CD4-positive, alpha-beta T cell (primary cell): ENCODE measurements at places on chromosomes 7 and 10. TPM values are rescaled to one million over a fixed set of nuclear protein-coding genes. Genes with fewer than 3 reads are reported as not detected.
A peak's percentile ranks its signal among the peaks of the same experiment; 100 is the strongest.

GRCh38 chr10:3115685-3116084, 48.3 kb downstream of the PFKP start:
- no peak overlapping the region for H3K4me3 ChIP-seq
- no peaks in the 10 kb centered on the region for H3K4me1 ChIP-seq
- H3K36me3 ChIP-seq, result peaks cover 83% of the 10 kb centered on the region
- no peak for DNase-seq

- H3K36me3 ChIP-seq, result no peaks in the 10 kb centered on the region
- no peak for DNase-seq
- H3K4me3 ChIP-seq, result no peak overlapping the region
- no peaks in the 10 kb centered on the region for H3K27me3 ChIP-seq
These were observed 445.6 kb downstream of the GFRA1 start for GRCh38 chr10:115827231-115828009.

DNA sequence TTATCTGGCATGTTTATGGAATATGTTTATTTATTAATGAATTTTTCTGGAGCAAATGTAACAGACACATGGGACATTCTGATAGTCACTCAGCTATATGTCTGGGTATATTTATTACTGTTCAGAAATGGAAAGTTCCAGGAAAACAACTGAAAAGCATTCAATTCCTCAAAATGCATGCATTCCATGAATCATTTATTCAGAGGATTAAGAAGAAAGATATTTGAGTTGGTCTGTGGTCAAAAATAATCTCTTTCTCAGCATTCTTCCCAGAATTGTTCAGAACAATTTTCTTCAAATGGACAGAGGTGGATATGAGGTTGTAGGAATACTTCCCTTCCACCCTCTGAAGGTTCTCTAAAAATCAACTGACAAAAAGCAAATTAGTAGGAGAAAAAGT, 97.6 kb upstream of the ITGB1 start:
- no peak for DNase-seq
- no peaks in the 10 kb centered on the region for H3K27me3 ChIP-seq
- H3K36me3 ChIP-seq, result no peaks in the 10 kb centered on the region
- H3K4me3 ChIP-seq, result no peak overlapping the region
- H3K4me1 ChIP-seq, result peaks cover 3% of the 10 kb centered on the region

GRCh38 chr10:122078965-122079795, 90.2 kb downstream of the TACC2 start:
- H3K4me1 ChIP-seq, result no peaks in the 10 kb centered on the region
- DNase-seq, result no peak
- H3K27me3 ChIP-seq, result no peaks in the 10 kb centered on the region
- no peak overlapping the region for H3K4me3 ChIP-seq
- no peaks in the 10 kb centered on the region for H3K36me3 ChIP-seq

DNA sequence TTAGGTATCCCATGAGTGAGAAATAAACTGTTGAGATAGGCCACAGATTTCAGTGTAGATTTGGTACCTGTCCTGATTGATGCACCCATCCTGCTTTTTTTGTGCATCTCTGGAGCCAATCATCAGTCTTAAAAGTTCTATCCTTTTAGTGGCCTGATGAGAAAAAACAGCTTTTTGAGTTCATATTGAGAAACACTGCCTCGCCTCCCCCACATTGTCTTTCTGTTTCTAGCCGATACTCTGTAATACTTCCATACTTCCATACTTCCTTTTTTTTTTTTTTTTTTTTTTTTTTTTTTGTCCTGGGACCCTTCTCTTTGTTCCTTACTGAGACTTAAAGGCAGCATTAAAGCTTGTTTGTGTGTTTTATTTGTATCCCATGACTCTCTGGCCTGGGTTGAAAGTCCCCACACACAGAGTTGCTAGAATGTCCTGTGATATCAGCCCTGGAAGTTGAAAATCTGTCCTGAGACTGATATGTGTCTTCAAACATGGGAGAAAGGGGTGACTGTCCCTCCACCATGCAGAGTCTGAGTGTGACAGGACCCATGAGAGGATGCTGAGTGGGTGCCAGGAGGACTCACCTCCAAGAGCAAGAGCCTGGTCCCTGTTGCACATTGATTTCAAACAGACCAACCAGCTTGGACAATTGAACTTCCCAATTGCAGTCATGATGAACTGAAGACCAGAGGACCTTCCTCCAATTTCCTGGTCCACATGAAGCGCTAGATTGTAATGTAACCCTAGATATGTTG, 5.7 kb downstream of the ZNF22 start:
- H3K4me1 ChIP-seq, result peaks cover 2% of the 10 kb centered on the region
- no peaks in the 10 kb centered on the region for H3K27me3 ChIP-seq
- DNase-seq, result no peak
- H3K36me3 ChIP-seq, result peaks cover 19% of the 10 kb centered on the region
- H3K27ac ChIP-seq, result no peak overlapping the region

DNA sequence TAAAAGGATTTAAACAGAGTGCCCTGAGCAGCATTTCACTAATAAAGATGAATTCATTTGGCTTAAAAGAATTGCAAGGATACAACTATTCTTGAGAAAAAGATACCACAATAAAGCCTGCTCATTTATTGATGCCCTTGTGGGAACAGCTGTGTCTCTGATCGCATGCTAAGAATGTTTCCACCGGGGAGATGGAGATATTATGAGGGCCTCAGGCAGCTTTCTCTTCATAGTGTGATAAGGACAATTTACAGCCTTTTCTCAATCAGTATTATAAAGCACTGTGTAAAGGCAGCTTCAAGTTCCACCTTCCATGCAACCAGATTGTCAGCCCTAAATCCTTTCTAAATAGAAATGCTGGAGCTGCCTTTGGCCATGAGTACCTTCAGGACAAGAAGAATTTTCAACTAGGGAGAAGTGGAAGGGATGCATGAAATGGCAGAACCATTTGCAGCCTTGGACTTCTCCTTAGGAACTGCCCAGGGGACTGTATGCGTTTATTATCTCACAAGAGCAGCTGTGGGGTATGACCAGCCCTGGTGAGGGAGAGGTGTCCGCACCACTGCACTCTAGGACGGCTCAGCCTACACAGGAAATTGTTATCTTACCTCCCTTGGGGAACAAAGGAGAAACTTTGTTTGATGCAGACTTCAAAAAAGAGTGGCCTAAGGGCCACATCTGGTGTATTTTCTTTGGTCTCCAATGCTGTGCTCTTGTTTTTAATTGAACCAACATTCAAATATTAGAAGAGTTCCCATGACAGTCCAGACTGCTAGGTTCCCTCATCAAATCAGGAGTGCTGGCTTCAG, 116.9 kb upstream of the PCGF5 start:
- no peak for DNase-seq
- no peak overlapping the region for H3K27ac ChIP-seq
- no peaks in the 10 kb centered on the region for H3K4me1 ChIP-seq
- H3K27me3 ChIP-seq, result no peaks in the 10 kb centered on the region
- H3K36me3 ChIP-seq, result no peaks in the 10 kb centered on the region

DNA sequence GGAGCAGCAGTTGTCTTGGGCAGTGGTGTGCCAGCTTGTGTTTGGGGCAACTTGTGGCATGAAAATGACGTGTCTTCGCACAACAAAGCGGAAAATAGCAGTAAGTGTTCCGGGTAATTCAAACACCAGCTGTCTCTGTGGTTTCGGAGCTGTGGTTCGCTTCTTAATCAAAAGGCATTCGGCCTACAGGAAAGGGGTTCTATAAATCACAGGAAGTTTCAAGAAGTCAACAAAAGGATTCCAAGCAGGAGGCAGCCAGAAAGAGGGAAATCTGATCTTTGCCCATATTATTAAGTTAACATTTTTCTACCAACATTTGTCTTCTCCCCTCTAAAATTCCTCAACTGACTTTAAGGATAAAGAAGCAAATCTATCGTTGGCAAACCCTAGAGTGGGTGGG, 353.4 kb downstream of the FGFR2 start:
- no peaks in the 10 kb centered on the region for H3K27me3 ChIP-seq
- DNase-seq, result no peak
- no peaks in the 10 kb centered on the region for H3K4me1 ChIP-seq
- no peak overlapping the region for H3K27ac ChIP-seq
- H3K36me3 ChIP-seq, result no peaks in the 10 kb centered on the region
- no peak overlapping the region for H3K4me3 ChIP-seq

GRCh38 chr7:44772440-44772839, 23.8 kb downstream of the ZMIZ2 start:
- H3K27me3 ChIP-seq, result no peaks in the 10 kb centered on the region
- no peak overlapping the region for H3K27ac ChIP-seq

GRCh38 chr10:126880926-126881325, 24.3 kb upstream of the DOCK1 start:
- no peak overlapping the region for H3K4me3 ChIP-seq
- no peaks in the 10 kb centered on the region for H3K4me1 ChIP-seq
- H3K36me3 ChIP-seq, result no peaks in the 10 kb centered on the region
- DNase-seq, result no peak
- no peaks in the 10 kb centered on the region for H3K27me3 ChIP-seq

DNA sequence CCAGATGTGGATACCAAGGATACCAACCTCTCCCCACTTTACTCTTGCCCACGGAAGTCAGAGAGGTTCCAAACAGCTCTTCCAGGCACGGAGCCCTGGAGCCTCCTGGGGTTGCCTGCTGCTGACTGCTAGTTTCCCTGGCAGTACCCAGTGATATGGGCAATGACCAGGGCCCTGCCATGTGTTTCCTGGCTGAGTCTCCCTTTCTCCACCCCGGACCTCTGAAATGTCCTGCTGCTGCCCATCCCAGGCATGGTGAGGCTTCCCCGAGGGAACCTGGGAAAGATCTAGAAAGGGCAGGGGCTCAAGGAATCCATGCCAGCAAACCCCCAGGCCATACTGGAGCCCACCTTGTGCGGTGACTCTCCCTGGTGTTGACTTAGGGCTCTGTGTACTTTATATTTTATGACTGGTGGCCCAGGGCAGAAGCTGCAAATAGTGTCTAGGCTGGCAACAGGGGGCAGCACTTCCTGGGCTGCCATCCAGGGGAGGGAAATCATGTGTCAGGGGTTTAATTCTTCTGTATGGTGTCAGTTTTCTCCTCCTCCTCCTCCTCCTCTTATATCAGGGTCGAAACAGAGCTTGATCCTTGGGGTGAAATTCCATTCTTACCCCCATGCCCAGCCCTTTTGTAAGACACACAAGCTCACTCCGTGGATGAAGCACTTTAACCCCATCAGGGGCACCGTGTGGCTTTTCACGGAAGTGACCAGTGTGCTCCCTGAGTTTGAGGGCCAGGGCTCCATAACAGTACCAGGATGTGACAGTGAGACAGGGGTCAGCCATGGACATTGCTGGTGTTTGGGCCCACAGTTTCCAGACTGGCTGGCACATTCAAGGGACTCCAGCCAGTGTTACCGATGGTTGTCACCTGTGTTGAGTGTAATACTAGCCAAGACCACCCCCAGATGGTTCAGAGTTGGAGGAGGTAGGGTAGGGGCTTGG, 62.4 kb upstream of the GDF10 start:
- peaks cover 6% of the 10 kb centered on the region for H3K4me1 ChIP-seq
- H3K36me3 ChIP-seq, result no peaks in the 10 kb centered on the region
- no peak for DNase-seq

DNA sequence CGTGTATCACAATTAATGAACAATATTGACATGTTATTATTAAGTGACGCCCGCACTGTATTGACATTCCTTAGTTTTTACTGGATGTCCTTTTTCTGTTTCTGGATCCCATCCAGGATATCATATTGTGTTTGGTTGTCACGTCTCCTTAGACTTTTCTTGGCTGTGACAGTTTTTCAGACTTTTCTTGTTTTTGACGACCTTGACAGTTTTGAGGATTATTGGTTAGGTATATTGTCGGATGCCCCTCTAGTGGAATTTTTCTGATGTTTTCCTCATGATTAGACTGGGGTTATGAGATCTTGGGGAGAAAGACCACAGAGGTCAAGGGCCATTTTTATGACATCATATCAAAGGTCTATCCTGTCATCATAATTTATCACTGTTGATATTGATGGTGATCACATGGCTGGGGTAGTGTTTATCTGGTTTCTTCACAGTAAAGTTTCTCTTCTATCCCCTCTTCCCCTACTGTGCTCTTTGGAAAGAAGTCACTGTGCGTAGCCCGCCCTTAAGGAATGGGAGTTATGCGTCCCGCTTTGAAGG, 11.1 kb downstream of the TAF3 start:
- H3K27ac ChIP-seq, result no peak overlapping the region
- no peak overlapping the region for H3K4me3 ChIP-seq
- no peak for DNase-seq
- H3K27me3 ChIP-seq, result no peaks in the 10 kb centered on the region
- H3K4me1 ChIP-seq, result peaks cover 5% of the 10 kb centered on the region

DNA sequence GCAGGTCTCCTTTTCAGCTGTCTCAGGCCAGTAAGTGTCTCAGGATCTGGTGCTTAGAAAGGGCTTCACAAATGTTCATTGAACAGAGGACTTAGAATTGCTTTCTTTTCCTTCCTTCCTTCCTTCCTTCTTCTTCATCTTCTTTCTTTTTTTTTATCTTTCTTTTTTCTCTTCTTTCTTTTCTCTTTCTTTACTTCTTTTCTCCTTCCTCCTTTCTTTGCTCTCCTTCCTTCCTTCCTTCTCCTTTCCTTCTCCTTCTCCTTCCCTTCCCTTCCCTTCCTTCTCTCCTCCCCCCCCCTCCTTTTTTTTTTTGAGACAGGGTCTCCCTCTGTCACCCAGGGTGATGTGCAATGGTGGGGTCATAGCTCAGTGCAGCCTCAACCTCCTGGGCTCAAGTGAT, 34.6 kb downstream of the COL26A1 start:
- no peak overlapping the region for H3K27ac ChIP-seq
- peaks cover 2% of the 10 kb centered on the region for H3K27me3 ChIP-seq
- H3K4me3 ChIP-seq, result no peak overlapping the region
- H3K36me3 ChIP-seq, result no peaks in the 10 kb centered on the region
- no peaks in the 10 kb centered on the region for H3K4me1 ChIP-seq

GRCh38 chr7:29449569-29450260, 113.9 kb upstream of the PRR15 start:
- no peak overlapping the region for H3K4me3 ChIP-seq
- no peak overlapping the region for H3K27ac ChIP-seq
- no peaks in the 10 kb centered on the region for H3K27me3 ChIP-seq
- no peak for DNase-seq
- no peaks in the 10 kb centered on the region for H3K4me1 ChIP-seq
- H3K36me3 ChIP-seq, result no peaks in the 10 kb centered on the region

DNA sequence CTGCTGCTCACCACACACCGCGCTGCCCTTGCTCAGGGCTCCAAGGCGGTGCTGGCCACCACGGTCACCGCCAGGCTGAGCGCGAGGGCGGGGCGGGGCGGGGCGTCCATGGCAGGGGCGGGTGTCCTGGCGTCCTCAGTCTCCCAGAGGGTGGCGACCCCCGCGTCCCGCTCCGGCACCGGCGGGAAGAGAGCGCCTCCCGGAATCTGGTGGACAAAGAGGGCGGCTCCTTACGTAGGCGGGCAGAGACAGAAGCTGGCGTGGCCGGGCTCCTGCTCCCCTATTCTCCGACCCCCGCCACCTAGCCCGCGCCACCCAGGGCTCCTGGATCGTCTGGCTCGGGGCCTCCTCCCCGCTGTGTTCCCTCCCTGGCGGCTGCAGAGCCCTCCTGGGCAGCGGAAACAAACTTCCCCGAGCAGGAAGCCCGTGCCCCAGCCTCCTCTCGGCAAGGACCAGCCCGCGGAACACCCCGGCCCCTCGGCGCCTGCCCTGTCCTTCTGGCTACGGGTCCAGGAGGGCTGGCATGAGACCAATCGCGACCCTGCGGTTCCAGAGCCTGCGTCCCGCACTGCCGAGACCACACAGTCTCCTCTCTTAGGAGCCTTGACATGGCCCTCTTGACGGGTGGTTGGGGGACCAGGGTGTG, 133.8 kb upstream of the ZNF92 start:
- H3K4me3 ChIP-seq, result peak overlapping the region; percentile 43
- no peaks in the 10 kb centered on the region for H3K36me3 ChIP-seq
- no peak for DNase-seq
- peaks cover 28% of the 10 kb centered on the region for H3K27me3 ChIP-seq
- H3K27ac ChIP-seq, result no peak overlapping the region
- H3K4me1 ChIP-seq, result peaks cover 11% of the 10 kb centered on the region

OAT gene
- total RNA-seq, result 48.5 TPM

ACTR3C gene
- 1.9 TPM for total RNA-seq

KAZALD1 gene
- total RNA-seq, result not detected

RAPGEF5 gene
- not detected for total RNA-seq

PRRT4 gene
- total RNA-seq, result 0.63 TPM

SPDYE2 gene
- 0.33 TPM for total RNA-seq

SLC29A3 gene
- total RNA-seq, result 2.5 TPM
